Activated naive CD4-positive, alpha-beta T cell treated with anti-CD3 and anti-CD28 coated beads, Interleukin-2, amount 10 ng/mL, durations not matched to agents 7 days and 5 days (primary cell): ENCODE measurements at places on chromosomes 16 and 17.

DNA sequence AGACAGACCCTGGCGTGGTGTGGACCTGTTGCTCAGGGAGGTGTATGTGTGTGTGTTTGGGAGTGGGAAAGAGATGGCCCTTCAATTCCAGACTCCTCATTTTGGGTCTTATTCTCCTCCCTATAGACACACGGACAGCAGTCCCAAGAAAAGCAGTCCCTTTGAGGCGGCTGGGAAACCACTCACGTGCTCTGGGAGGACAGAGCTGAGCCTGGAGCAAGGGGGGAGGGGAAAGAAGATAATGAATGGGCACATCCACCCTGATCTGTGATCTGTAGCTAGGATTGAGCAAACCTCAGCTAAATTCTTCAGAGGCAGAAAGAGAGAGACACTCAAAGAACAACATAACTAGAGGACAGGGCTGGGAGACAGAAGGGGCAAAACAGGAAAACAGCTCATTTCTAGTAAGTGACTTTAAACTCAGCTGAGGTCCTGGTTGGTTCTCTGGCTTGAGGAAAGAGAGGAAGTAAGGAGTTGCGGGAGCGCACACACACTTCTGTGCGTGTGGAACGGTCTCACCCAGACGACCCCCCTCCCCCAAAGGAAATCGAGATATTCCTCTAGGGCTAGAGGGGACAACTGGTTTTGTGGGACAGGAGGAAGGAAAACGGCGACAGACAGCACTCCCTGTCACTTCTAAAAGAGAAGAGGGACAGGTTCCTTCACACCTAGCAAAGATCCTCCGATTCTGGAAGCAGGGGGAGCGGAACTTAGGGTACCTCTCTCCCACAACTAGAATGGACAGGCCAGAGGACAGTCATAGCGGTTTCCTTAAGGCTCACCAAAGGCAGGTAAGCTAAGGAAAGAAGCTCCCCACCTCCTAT lies 658 bp downstream of the RAB5C start:
- DNase-seq, result no peak
- peaks cover 7% of the 10 kb centered on the region for H3K36me3 ChIP-seq
- H3K27me3 ChIP-seq, result peaks cover 5% of the 10 kb centered on the region
- peak overlapping the region; percentile 79 for H3K4me3 ChIP-seq

- H3K4me3 ChIP-seq, result no peak overlapping the region
- peaks cover 20% of the 10 kb centered on the region for H3K36me3 ChIP-seq
- no peak overlapping the region for H3K27ac ChIP-seq
- peaks cover 18% of the 10 kb centered on the region for H3K4me1 ChIP-seq
- no peak for DNase-seq
Observed at GRCh38 chr17:17493986-17494466, 2.2 kb downstream of the RASD1 start.

DNA sequence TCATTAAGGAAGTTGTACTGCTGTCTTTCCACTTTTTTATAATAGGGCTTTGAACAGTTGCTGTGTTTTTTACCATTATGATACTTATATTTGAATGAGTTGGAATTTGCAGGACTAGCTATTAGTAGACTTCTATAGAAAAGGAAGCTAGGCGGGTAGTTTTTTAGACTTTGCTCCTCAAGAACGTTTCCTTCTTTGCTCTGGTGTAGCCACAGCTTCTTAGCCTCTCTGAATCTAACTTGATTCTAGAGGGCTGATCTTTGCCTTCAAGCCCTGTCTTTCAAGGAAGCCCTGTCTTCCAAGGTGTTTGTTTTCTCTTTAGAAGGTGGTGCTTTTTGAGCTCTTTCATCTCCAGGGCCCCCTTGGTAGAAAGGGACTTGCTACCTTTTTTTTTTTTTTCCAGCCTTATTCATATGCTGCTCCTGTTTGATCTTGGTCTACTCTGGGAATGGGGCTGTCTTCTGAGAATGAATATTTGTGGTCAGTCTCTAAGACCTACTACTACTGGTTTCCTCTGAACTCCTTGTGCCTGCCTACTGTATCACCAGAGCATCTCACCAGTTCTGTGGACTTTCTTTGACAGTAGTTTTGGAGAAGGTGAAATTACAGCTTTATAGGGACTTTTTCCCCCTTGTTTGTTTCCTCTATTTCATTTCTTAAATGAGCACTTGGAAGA lies 52.3 kb upstream of the RASL10B start:
- no peak overlapping the region for H3K27ac ChIP-seq
- no peak overlapping the region for H3K4me3 ChIP-seq
- H3K4me1 ChIP-seq, result peaks cover 14% of the 10 kb centered on the region
- no peaks in the 10 kb centered on the region for H3K27me3 ChIP-seq
- no peak for DNase-seq
- peaks cover 48% of the 10 kb centered on the region for H3K36me3 ChIP-seq

DNA sequence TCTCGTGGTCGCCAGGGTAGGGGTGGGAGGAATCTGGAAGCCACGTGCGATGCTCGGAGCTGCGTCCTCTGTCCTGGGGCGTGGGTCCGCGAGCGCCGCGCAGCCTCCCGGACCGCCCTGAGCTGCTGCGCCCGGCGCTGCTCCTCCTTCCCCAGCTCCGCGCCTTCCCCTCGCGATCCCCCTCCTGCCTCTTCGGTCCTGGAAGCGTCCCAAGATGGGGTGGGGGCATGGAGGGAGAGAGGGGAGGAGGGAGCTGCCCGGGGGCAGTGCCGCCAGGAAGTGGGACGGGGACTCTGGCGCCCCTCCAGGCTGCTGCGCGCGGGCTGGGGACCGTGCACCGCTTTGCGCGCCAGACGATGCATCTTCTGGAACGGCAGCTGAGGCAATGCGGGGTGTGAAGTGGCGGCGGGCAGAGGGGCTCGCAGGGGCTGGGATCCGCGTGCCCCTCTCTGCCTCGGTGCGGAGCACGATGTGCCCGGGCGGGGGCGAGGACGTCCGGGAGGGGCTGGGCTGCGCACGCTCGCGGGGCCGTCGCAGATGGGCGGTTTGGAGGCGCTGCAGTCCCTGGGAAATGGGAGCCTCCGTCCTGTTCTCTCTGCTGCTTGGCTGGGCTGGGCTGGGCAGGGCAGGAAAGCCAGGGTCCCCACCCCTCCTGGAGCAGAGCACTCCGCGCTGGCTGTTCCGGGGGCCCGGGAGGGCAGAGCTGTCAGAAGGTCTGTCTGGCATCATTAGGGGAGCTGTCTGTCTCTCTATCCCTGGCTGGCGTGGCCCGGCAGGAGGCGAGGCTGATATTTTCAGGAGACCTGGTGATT lies 388.0 kb downstream of the SEC14L1 start:
- no peak overlapping the region for H3K27ac ChIP-seq
- H3K4me3 ChIP-seq, result peak overlapping the region; percentile 21
- peaks cover 9% of the 10 kb centered on the region for H3K4me1 ChIP-seq
- peak; percentile 50 for DNase-seq
- no peaks in the 10 kb centered on the region for H3K36me3 ChIP-seq

GRCh38 chr16:35391328-35391727 lies 1931.9 kb downstream of the TP53TG3F start:
- H3K4me3 ChIP-seq, result no peak overlapping the region
- no peaks in the 10 kb centered on the region for H3K27me3 ChIP-seq
- no peaks in the 10 kb centered on the region for H3K36me3 ChIP-seq
- H3K27ac ChIP-seq, result no peak overlapping the region

DNA sequence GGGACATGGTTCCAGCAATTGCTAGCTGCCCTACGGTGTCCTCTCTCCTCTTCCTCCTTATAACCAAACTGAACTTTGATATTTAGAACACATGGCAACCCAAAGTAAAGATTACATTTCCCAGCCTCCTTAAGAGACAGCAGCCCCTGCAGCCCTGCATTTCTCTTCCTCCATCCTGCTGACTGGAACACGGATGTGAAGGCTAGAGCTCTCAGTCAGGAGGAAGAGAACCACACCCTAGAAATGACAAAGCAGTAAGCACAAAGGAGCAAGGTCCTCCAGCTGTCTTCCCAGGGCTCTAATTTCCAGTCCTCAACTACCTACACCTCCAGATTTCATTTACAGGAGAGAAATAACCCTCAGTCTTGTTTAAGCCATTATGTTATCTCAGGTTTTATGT lies 10.9 kb downstream of the DYNC1LI2 start:
- peaks cover 46% of the 10 kb centered on the region for H3K36me3 ChIP-seq
- peaks cover 23% of the 10 kb centered on the region for H3K4me1 ChIP-seq
- H3K4me3 ChIP-seq, result no peak overlapping the region
- peak overlapping the region; percentile 17 for H3K27ac ChIP-seq

DNA sequence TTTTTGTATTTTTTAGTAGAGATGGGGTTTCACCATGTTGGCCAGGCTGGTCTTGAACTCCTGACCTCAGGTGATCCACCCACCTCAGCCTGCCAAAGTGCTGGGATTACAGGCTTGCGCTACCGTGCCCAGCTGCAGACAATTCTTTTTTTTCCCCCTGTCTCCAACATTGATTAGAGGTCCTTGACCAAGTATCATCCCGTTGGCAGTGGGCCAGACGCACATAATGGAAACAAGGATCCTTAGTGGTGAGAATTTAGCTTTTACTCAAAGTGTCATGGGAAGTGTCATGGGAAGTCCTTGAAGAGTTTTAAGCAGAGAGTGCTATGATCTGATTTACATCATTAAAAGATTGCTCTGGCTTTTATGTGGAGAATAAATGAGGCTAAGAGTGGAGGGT lies 2.1 kb upstream of the FBXO47 start:
- no peak for DNase-seq
- no peak overlapping the region for H3K4me3 ChIP-seq
- no peaks in the 10 kb centered on the region for H3K36me3 ChIP-seq
- H3K4me1 ChIP-seq, result peaks cover 17% of the 10 kb centered on the region

- H3K36me3 ChIP-seq, result peaks cover 5% of the 10 kb centered on the region
- H3K4me1 ChIP-seq, result peaks cover 48% of the 10 kb centered on the region
- no peak overlapping the region for H3K4me3 ChIP-seq
- peaks cover 19% of the 10 kb centered on the region for H3K27me3 ChIP-seq
- H3K27ac ChIP-seq, result no peak overlapping the region
- no peak for DNase-seq
Observed at GRCh38 chr17:35287286-35287811, 44.5 kb downstream of the SLFN5 start.

GRCh38 chr16:56856876-56857447 lies 8.0 kb upstream of the SLC12A3 start:
- no peak overlapping the region for H3K27ac ChIP-seq
- no peaks in the 10 kb centered on the region for H3K36me3 ChIP-seq
- peaks cover 31% of the 10 kb centered on the region for H3K27me3 ChIP-seq
- no peak for DNase-seq
- no peak overlapping the region for H3K4me3 ChIP-seq

DNA sequence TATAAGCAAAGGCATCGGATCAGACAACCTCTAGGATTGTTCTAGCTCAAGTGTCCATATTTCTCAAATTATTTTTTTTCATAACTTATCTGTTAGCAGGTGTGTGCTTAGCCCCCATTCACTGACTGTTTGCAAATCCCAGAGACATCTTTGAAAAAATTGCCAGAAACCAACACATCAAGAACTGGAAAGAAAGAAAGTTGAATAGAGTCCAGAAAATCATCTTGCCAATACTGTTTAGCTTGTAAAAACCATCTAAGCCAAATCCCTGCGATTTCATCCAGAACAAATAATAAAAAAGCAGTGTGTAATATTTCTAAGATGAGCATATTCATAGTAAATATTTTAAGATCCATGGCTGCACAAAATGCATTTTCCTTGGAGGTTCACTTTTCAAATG lies 64.5 kb downstream of the WSCD1 start:
- no peak overlapping the region for H3K4me3 ChIP-seq
- no peak for DNase-seq
- H3K4me1 ChIP-seq, result no peaks in the 10 kb centered on the region

- H3K27ac ChIP-seq, result peak overlapping the region; percentile 52
- H3K4me3 ChIP-seq, result no peak overlapping the region
- no peaks in the 10 kb centered on the region for H3K27me3 ChIP-seq
Observed at GRCh38 chr16:83937922-83938885, 14.8 kb upstream of the OSGIN1 start.

GRCh38 chr17:7589891-7590691 lies at the start of gene SOX15:
Gene SOX15 (minus strand): TSS chr17:7590094. CDS start chr17:7589676, 418 bp downstream.
- DNase-seq, result no peak
- H3K4me3 ChIP-seq, result no peak within 1 kb of the TSS
- peaks cover 15% of the 10 kb centered on the region for H3K4me1 ChIP-seq
- H3K27ac ChIP-seq, result peak within 1 kb of the TSS; percentile 74

DNA sequence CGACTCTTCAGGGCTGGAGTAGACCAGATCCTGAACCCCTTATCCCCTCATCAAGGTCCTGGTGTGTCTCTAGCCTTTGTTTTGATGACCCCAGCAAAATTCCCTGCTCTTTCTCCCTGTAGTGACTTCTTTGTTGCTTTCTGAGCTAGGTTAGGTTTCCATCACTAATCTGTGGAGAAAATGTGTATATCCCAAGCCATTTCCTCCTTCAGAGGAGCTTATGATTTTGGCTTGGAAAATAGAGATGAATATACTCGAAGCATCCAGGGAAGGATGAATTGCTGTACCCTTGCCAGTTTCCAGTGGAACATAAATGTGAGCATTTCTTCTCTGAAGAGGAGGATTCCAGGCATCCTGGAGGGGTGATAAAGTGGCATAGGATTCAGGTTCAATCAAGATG lies 55.8 kb downstream of the KSR1 start:
- no peak overlapping the region for H3K27ac ChIP-seq
- peaks cover 18% of the 10 kb centered on the region for H3K4me1 ChIP-seq
- no peak overlapping the region for H3K4me3 ChIP-seq
- H3K36me3 ChIP-seq, result peaks cover 3% of the 10 kb centered on the region
- DNase-seq, result no peak
- no peaks in the 10 kb centered on the region for H3K27me3 ChIP-seq

GRCh38 chr16:89189358-89190025 lies 10.8 kb downstream of the SLC22A31 start:
- peaks cover 2% of the 10 kb centered on the region for H3K4me1 ChIP-seq
- no peak overlapping the region for H3K27ac ChIP-seq
- H3K4me3 ChIP-seq, result no peak overlapping the region
- no peaks in the 10 kb centered on the region for H3K36me3 ChIP-seq
- peaks cover 30% of the 10 kb centered on the region for H3K27me3 ChIP-seq

- peaks cover 2% of the 10 kb centered on the region for H3K36me3 ChIP-seq
- H3K4me1 ChIP-seq, result peaks cover 5% of the 10 kb centered on the region
- no peak overlapping the region for H3K27ac ChIP-seq
- no peak for DNase-seq
Observed at GRCh38 chr16:14499110-14499509, 130.9 kb downstream of the PARN start.

DNA sequence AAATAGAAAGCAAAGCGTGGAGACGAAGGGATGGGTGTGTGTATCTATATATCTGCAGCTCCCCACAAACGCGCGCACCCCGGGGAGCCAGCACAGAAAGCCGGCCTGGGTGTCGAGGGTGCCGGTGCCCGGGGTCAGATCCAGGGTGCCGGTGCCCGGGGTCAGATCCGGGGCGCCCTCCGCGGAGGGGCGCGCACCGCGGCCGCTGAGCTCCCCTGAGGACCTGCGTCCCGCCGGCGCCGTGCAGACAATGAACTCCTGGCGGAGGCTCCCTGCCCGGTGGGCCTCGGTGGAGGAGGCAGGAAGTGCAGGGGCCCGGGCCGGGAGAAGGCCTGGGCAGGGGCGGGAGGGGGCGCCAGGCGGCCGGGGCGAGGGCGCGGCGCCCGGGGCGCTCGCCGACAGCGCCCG lies 1.1 kb downstream of the ZNF423 start:
- H3K36me3 ChIP-seq, result peaks cover 1% of the 10 kb centered on the region
- H3K4me3 ChIP-seq, result peak overlapping the region; percentile 54
- peaks cover 17% of the 10 kb centered on the region for H3K4me1 ChIP-seq
- DNase-seq, result peak; percentile 39

- H3K27ac ChIP-seq, result no peak overlapping the region
- no peak overlapping the region for H3K4me3 ChIP-seq
- no peaks in the 10 kb centered on the region for H3K4me1 ChIP-seq
- H3K36me3 ChIP-seq, result peaks cover 2% of the 10 kb centered on the region
- no peaks in the 10 kb centered on the region for H3K27me3 ChIP-seq
Observed at GRCh38 chr17:1027044-1027443, 30.1 kb downstream of the TIMM22 start.

- no peak for DNase-seq
- H3K4me1 ChIP-seq, result peaks cover 9% of the 10 kb centered on the region
- peaks cover 55% of the 10 kb centered on the region for H3K27me3 ChIP-seq
- no peak overlapping the region for H3K4me3 ChIP-seq
- peaks cover 5% of the 10 kb centered on the region for H3K36me3 ChIP-seq
- no peak overlapping the region for H3K27ac ChIP-seq
Observed at GRCh38 chr16:89003831-89004208, 26.8 kb upstream of the CBFA2T3 start.
